ENCODE measurements at places on chromosomes 4 and X.

GRCh38 chr4:5238173-5238572 is 186.9 kb downstream of the STK32B start:
- no peak for DNase-seq

DNA sequence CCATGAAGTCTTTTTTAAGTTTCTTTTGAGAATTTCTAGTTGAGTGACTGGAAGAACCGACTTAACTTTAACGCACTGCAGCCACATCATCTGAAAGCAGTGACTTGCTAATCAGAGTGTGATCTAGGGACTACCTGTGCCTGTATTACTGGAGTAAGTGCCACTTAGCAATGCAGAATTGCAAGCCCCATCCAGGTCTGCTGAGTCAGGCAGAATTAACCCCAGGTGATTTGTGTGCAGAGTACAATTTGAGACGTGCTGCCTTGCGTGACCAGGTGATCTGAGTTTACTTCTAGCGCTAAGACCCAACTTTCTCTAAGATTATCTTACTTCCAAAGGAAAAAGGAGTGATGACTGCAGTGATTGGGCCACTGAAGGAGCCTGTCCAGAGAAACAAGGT is 85.3 kb downstream of the CLCN4 start:
- DNase-seq: no peak

DNA sequence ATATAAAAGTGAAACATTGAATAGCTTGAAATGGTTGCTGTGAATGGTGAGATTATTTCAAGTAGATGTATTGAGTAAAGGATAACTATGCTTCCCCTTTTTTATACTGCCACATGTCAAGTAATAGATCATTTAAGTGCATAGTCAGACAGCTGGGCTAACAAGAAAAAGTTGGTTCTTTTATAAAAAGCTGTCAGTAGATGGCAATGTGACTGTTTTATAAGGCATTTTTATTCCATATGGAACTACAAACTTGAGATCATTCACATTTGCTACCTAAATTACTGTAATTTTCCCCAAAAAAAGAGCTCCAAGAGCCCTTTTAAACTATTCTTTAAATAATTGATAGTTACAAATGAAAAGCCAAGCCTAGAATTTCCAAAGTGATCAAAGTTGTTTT is 831.0 kb downstream of the C4orf33 start:
- no peak for DNase-seq

DNA sequence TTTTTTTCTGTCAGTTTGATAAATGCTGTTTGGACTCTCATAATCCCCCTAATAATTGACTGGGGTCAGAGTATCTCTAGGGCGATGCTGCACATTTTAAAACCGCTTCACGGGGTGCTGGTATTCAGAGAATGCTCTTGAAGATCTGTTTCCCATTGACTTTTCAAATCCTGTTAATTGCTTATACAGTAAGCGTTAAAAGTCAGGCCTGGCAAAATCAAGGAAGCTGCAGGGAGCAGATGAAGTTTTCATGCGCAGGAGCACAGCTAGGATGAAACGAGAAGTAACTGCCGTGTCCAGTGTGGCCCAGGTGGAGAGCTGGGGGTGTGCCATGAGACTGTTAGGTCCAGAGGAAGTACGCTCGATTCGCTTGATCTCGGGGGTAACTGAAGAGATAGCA is 312.9 kb downstream of the TRIML1 start:
- no peak for DNase-seq

GRCh38 chr4:57098941-57099340 is 11.2 kb downstream of the IGFBP7 start:
- peak; percentile 93 for DNase-seq

- peak; percentile 17 for DNase-seq
These were observed 202.0 kb upstream of the GRID2 start for GRCh38 chr4:92101737-92102172.

GRCh38 chr4:93467484-93468155 is 360.9 kb upstream of the ATOH1 start:
- no peak for DNase-seq

- DNase-seq: peak; percentile 77
These were observed 14.5 kb downstream of the SPACA5 start for GRCh38 chrX:48021026-48021900.

DNA sequence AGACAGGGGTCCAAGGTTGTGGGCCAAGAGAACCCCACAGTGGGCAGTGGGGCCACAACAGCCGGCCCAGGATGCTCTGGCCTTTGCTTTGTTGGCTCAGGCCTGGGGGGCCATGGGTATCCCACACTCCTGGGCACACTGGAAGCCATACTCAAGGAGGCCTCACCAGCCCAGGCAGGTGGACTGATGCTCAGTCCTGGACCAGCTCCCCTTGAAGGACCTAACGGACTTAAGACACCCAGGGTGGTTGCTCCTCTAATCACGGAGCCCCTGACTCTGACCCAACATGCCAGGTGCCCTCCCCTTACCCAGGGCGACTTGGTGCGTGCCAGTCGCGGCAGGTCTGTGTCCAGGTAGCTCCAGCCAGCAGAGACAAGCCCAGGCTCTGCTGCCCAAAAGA is 50.8 kb downstream of the ZFYVE28 start:
- DNase-seq: no peak

GRCh38 chr4:13654162-13654797 is 26.8 kb upstream of the BOD1L1 start:
- DNase-seq: peak; percentile 70

DNA sequence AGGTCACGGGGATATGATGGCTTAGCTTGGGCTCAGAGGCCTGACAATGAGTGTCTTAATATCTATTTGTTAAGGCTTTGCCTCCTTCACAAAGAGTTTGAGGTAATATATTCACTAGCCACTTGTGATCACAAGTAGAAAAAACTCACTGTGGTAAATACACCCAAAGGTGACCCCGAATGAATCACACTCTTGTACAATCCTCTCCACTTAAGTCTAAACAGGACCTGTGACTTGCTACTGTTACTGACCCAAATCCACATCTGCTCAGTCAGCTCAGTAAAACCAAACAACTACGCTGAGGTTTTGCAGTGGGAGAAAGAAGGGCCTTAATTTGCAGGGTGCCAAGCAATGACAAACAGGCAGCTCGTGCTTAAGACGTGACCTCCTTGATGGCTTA is 223.8 kb upstream of the MAGEC2 start:
- no peak for DNase-seq

- DNase-seq: no peak
These were observed 3.1 kb upstream of the SLC9B2 start for GRCh38 chr4:103079621-103080020.

DNA sequence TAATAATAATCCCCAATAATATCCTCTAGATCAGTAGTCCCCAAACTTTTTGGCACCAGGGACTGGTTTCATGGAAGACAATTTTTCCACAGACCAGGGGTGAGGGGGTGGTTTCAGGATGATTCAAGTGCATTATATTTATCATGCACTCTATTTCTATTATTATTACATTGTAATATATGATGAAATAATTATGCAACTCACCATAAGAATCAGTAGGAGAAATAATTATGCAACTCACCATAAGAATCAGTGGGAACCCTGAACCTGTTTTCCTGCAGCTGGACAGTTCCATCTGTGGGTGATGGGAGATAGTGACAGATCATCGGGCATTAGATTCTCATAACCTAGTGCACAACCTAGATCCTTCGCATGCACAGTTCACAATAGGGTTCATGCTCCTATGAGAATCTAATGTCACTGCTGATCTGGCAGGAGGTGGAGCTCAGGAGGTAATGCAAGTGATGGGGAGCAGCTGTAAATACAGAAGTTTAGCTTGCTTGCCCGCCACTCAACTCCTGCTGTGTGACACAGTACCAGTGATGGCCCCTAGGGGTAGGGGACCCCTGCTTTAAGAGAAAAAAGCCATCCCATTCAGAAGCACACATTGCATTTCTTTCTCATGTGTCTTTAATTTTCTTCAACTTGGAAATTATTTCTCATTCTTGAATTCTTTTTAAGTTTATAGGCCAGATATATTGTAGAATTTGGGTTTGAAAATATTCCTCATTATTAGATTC is 16.0 kb upstream of the SH3RF1 start:
- DNase-seq: no peak

GRCh38 chrX:150362599-150363481 is at the start of gene MAMLD1:
TSS of gene MAMLD1 (plus strand) at chrX:150363317. CDS start at chrX:150445517, 82,200 bp downstream.
- DNase-seq: peak; percentile 80

DNA sequence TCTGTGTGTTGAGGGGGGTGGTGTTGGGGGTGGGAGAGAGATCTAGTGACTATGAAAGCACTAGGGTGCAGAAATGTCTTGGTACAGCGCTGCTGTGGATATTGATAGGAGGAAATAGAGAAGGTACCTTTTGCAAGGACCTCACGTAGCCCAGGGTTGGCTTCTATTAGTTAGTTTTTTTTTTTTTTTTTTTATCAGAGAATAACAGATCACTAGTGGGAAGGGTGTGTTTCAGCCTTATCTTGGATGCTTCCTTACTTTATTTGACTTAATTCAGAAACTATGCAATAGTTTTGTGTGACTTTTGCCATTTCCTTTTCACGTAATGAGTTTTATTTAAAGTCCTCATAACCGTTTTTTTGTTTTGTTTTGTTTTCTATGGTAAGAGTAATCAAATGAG is 16.4 kb upstream of the PGRMC2 start:
- no peak for DNase-seq

DNA sequence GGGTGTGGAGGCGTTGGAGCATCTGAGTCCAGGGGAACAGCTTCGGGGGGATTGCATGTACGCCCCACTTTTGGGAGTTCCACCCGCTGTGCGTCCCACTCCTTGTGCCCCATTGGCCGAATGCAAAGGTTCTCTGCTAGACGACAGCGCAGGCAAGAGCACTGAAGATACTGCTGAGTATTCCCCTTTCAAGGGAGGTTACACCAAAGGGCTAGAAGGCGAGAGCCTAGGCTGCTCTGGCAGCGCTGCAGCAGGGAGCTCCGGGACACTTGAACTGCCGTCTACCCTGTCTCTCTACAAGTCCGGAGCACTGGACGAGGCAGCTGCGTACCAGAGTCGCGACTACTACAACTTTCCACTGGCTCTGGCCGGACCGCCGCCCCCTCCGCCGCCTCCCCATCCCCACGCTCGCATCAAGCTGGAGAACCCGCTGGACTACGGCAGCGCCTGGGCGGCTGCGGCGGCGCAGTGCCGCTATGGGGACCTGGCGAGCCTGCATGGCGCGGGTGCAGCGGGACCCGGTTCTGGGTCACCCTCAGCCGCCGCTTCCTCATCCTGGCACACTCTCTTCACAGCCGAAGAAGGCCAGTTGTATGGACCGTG is 2.2 kb downstream of the AR start:
- DNase-seq: peak; percentile 35

DNA sequence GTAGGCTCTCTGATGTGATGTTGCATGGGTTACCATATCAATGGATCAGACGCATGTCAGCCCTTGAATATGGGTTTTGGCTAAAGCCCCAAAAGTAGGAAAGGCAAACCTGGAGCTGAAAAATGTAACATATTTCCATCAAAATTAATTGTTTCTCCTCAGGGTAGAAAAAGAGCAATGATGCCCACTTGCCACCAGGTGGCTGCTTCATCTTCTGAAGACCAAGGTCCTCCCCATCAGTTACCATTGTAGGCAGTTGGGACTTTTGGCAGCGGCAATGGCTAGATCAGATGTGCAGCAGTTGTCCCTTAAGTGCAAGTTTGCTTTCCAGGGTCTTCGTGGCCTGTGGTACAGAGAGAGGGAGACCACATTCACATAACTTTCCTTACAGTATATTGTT is 118.2 kb downstream of the NAF1 start:
- DNase-seq: peak; percentile 45

DNA sequence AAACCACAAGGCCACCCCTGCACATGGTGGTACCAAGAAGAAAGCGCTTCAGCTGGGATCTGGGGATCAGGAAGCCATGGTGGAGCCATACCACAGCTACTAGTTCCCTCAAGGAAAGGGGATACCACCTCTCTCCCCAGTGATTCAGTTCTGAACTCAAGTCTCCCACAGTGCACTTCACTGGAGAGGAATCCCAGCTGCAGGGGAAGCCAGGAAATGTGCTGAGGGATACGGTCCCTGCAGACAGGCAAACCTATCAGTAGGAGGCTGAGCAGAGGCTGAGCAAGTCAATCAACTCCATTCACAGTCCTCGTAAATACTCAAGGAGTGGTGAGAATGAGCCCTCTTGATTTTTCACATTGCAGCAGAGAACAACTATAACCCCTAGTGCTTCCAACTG is 11.0 kb downstream of the TMEM192 start:
- DNase-seq: no peak

GRCh38 chr4:88158038-88158488 is 376 bp downstream of the ABCG2 start:
- DNase-seq: peak; percentile 53

DNA sequence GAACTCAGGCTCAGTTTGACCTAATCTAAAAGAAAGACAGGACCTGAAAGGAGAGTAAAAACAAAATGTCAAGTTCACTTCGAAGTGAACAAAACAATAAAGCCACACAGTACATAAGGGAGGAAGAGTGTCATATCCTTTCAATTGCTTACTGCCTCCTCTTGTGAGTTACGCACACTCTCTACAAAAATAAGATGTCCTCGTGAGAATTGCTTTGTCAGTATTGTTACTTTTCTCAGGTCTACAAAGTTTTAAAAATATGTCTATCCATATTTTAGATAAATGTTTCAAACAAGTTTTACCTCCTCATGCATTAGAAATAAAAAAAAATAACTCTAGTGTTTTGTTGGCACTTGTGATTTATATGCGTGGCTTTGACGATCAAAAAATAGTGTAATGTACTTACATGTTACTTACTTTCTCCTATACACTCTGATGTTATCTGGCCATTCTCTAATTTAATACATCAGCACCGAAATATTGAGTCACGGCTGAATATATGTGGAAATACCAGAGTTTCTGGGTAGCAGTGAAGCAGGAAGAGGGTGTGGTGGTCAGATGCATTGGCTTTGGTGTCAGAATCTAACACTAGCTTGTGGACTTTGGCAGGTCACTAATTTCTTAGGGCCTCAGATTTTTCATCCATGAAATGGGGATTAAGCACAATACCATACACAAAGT is 8.1 kb upstream of the MRPL1 start:
- DNase-seq: no peak

GRCh38 chrX:68980906-68981616 is 152.2 kb downstream of the EFNB1 start:
- DNase-seq: no peak

- peak; percentile 21 for DNase-seq
These were observed 56.2 kb downstream of the SPATA18 start for GRCh38 chr4:52107336-52107735.

GRCh38 chr4:85952972-85953650 is 406.7 kb downstream of the MAPK10 start:
- no peak for DNase-seq

- no peak for DNase-seq
These were observed 50.3 kb downstream of the EFNB1 start for GRCh38 chrX:68878977-68879645.

DNA sequence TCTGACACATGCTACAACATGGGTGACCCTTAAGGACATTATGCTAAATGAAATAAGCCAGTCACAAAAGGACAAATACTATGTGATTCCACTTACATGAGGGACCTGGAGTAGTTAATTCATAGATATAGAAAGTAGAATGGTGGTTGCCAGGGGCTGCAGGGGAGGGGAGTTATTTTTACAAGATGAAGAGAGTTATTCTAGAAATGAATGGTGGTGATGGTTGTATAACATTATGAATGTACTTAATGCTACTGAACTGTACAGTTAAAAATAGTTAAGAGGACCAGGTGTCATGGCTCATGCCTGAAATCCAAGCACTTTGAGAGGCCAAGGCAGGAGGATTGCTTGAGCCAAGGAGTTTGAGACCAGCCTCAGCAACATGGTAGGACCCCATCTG is 59.5 kb upstream of the MSANTD1 start:
- no peak for DNase-seq

Data from iris pigment epithelial cell (primary cell).